Progenitor cell of endocrine pancreas (in vitro differentiated cells): ENCODE measurements at places on chromosomes 2 and 18.

DNA sequence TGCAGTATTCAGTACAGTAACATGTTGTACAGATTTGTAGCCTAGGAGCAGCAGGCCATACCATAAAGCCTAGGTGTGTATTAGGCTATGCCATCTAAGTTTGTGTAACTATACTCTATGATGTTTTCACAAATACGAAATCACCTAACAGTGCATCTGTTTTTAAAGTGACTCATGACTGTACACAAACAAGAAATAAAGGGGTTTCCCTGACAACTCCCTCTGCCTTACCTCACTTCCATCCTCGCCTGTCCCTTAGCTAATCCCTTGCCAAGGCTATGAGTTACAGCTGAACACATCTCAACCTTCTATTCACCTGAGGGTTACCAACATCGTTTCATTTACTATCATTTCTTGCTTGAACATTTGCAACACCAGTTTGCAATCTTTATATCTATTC lies 78.6 kb upstream of the RPRM start:
- no peak for DNase-seq

DNA sequence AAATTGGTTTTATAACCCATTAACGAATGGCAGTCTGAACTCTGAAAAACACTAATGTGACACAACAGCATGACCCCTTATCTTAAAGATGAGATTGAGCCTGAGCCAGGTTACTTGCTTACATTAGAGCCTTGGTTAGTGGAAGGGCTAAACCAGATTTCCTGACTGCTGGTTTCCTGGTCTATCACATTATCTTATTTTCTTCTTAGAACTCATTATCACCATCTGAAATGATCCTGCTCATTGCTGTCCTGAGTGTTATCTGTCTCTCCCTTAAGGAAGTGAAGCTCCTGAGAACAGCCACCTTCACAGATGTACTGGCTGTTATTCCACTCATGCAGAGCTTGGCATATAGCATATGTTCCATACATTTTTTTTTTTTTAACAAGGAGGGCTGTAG lies 9.0 kb upstream of the NRP2 start:
- DNase-seq, result no peak

GRCh38 chr18:3424280-3424890 lies 25.6 kb upstream of the TGIF1 start:
- no peak for DNase-seq

DNA sequence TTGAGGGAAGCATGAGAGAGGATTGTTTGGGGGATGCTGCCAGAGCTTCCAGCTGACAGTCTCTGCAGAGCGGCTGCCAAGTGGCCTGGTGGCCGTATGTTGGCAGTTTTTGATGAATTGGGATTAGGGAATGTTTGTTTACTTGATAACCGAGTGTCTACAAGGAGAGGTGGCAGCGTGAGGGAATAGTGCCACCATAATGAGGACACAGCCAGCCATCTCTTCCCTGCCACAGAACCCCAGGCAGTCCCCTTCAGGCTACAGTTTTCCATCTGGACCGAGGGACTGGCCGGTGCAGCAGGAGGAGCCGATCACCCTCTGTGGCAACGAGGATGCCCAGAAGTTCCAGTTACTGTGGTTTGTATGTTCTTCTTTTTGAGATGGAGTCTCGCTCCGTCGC lies 55.2 kb downstream of the TRAPPC12 start:
- DNase-seq, result no peak

DNA sequence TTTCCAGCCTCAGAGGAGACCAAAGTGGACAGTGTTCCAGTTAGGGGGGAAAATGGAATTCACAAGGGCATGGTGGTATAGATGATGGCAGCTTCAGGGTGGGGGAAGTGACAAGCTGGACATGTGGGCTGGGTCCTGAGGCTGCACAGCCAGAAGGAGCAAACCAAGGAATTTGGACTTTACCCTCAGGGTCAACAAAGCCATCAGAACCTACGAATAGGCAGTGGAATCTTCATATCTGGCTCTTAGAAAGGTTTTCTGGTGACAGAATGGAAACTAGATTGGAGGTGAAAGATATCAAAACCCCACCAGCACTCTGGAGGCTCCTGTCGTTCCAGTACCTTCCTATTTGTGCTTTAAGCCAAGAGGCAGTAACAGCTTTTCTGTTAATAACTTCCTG lies 127.1 kb downstream of the SETBP1 start:
- DNase-seq, result no peak

GRCh38 chr18:23936381-23936958 lies 78.1 kb upstream of the TTC39C start:
- no peak for DNase-seq

DNA sequence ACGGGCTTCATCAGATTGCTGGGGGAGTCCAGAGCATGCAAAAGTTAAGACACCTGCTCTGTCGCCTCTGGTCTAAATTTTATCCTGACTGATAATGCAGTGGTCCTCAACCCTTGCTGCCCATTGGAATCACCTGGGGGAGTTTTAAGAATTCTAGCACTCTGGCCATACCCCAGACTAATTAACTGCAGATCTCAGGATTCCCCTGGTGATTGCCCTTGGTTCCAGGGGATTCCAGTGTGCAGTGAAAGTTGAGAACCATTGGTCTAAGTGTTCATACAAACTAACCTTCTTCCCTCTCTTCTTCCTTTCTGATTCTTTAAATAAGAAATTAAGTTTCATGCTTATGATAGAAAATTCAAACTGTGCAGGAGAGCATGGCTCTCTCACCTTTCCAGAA lies 105.7 kb upstream of the MGAT5 start:
- no peak for DNase-seq

DNA sequence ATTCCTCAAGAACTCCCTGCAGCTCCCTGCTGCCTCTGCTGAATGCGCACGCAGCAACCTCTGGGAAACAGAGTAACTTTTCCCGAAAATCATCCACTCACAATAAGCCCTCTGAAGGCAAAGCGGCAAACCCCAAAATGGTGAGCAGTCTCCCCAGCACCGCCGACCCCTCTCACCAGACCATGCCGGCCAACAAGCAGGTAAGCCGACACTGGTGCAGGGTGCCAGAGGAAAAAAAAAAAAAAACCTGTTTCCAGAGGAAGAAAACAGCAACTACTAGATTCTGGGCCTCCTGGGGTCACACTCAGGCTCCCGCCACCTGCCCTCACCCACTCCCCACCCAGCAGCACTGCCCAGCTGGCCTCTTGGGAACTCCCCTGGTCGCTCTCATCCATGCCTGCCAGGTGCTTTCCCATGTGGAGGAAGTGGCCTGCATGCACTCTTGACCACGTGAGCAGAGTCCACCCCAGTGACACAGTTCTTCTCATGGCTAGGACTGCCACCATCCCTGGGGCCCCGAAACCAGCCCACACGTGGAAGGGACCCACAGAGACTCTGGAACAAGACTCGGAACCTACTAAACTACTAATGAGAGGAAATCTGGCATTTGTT lies 36.9 kb downstream of the KCTD18 start:
- DNase-seq, result no peak

GRCh38 chr2:158676696-158677095 lies 118.4 kb upstream of the DAPL1 start:
- DNase-seq, result no peak

DNA sequence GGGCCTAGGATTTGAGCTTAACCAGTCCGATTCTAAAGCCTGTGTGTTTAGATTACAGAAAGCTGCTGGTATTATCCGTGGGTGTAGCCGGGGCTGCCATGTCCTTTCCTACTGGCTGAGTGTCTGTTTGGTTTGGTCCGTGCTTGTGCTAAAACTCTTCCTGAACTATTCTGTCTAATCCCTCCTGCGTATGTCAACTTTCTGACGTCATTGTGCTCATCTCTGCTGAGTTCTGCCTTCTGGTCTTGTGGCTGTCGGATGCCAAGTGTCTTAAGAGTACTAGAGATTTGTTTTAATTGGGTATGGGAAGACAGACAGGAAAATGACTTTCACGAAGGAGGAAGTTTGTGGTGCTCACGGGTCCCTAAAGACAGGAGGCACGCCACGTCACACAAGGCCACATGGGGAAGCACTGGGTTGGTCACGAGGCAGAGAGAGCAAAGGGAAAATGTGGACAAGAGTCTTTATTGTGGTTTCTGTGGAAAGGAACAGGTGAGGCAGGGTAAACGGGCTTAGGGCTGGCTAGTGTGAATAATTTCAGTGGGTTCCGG lies 31.8 kb upstream of the NTSR2 start:
- no peak for DNase-seq

- DNase-seq, result no peak
Observed at GRCh38 chr18:12998332-12999060, 7.3 kb downstream of the CEP192 start.

DNA sequence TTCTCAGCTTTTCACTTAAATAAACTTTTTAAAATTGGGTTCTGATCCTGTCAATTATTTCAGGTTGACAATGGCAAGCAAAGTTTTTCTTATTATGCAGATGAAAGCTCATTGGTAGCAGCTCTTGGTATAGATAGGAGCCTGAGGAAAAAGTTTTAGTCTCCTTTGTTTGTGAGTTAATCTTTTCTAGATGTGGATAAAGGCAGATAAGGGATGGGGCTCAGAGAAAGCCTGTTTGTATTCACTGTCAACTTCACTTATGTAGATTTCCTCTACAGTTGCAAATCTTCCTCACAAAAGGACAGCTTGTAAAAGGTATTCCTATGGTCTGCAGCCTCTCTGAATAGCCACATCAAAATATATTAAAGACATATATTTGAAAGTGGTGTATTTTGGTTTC lies 224.5 kb upstream of the SPOPL start:
- DNase-seq, result no peak

- DNase-seq, result no peak
Observed at GRCh38 chr2:61978522-61978921, 73.0 kb downstream of the COMMD1 start.

DNA sequence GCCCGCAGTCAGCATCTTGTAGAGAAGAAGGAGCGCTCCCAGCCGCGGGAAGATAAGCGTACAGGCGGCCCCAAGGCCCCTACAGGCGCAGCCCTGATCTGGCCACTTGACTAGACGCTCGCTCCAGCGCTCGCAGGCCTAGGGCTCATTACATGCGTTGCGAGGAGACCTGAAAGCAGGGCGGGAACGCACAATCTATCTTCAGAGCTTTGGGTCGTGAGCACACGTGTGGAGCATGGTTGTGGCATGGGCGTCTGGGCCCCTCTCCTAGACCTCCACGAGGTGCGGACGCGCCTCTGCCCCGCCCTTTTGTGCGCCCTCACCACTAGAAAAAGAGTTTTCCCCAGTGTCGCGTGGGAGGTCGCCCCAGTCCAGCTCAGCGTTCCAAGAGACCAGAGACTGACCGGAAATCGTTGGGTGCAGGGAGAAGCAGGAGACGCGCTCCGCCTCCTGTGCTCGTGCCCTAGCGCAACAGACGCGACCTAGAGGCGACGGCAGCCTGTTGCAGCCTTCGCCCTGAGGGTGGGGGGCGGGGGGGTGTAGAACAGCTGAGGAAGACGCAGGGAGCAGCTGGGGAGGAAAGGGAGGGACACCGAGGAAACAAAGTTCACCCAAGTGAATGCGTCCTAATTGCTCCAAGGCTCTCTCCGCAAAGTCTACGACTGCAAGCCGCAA lies 12.6 kb downstream of the NR4A2 start:
- no peak for DNase-seq

DNA sequence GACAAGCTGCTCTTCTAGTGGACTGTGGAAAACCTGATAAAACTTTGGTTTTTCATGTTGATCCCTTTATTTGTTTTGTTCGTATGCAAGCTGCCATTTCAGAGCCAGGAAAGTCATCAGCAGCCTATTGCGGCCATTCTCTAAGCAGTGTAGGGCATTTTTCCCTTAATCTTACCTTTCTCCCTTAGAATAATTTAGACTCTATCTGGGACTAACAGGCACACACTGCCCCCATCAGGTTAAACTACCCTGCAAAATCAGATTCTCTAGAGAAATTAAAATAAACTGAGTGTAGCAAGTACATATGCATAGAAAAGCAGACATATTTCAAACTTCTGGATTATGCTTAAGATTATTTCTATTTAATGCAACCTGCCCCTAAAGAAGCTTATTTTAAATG lies 347.5 kb downstream of the METTL4 start:
- no peak for DNase-seq

DNA sequence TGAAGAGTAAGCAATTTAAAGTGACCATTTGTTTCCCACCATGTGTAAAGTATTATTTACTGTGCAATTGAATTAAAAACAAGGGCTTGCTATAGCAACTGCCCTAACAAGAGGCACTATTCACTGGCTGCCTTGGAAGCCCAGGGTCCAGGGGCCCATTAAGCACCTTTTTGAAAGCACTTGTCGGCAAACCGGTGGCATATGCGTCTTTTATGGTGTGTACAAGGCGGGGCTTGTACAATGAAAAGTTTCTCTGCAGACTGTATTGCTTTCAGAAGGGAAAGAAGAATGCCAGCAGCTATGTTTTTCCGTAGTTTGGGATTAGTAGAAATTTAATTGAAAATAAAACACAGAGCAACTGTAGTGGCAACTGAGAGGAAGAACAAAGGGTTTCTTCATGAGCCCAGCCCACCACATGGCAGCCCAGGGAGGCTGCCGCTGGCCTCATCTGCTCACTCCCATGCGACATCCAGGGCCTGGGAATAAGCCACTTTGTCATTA lies 279.5 kb upstream of the PARD3B start:
- DNase-seq, result no peak

DNA sequence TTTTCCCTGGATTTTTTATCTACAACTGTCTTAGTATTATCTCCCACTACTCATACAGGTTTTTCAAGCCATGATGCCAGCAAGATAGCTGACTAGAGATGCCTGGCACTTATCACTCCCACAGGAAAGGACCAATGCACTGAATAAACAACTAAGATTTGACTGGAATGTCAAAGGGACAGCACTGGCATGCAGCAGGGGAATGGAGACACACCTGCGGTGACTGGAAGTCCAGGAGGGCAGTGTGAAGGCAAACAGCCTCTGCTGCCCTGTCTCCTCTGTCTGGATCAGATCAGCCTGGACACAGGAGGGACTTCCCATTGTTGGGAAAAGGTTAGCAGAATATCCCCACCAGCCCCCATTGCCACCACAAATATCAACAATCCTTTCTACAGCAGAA lies 85.1 kb downstream of the TMEM237 start:
- DNase-seq, result no peak

- DNase-seq, result no peak
Observed at GRCh38 chr18:32391126-32391525, 79.6 kb downstream of the GAREM1 start.

GRCh38 chr2:102796337-102796736 lies 34.5 kb downstream of the TMEM182 start:
- no peak for DNase-seq

DNA sequence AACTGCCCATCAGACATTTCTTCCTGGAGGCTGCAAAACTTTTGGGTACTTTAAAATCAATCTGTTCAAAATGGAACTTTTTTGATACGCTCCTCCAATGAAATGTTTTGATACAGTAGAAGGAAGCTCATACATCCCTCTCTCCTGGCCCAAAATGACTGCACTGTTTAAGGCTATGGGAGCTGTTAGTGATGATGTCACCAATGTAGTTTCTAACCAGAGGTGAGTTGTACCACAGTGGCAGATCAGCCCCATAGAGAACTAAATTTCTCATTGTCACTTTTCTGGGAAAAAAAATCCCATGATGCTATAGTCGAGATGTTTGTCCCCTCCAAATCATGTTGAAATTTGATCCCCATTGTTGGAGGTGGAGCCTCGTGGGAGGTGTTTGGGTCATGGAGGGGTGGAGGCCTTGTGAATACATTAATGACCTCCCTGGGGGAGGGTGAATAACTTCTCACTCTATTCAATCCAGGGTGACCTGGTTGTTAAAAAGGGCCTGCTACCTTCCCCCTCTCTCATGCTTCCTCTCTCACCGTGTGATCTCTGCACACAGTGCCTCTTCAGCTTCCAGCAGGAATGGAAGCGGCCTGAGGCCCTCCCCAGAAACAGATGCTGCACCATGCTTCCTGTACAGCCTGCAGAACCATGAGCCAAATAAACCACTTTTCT lies 117.4 kb upstream of the NPAS2 start:
- no peak for DNase-seq
